ENCODE measurements at places on chromosomes 5 and 9.

DNA sequence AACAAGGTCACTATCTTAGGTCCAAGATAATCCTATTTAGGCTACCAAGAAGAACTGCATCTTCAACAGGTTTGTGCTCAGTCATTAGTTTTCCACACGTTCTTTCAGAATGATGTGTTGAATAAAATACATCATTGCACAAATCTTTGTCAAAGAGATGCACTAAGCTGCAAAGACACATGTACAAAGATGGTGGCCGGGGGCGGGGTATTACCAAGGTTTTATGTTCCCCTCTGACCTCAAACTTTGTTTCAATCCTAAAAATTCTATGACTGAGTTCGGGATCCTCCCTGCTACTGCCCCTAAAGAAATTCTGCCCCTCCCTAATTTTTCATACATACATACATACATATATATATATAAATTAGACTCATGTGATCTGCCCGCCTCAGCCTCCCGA is 14.2 kb downstream of the HSPA9 start:
- no peak for DNase-seq

DNA sequence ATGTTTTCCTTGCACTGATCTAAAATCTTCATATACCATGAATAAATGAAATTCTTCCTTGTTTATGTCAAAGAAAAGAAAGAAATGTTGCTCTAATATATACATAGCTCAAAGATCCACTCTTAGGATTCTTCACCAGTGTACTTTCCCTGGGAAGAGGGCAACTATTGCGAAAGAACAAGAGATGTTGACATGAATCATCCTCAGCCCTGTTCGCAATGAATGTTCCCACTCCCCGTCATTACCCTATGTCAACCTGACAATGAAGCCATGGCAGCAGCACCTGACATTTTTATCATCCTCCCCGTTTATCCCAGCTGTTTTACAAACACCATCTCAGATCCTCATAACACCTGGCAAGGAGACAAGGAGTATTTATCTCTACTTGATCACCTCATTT is 409.1 kb upstream of the GRIA1 start:
- DNase-seq, result no peak

GRCh38 chr5:93782978-93783377 is 41.6 kb upstream of the POU5F2 start:
- DNase-seq, result no peak

DNA sequence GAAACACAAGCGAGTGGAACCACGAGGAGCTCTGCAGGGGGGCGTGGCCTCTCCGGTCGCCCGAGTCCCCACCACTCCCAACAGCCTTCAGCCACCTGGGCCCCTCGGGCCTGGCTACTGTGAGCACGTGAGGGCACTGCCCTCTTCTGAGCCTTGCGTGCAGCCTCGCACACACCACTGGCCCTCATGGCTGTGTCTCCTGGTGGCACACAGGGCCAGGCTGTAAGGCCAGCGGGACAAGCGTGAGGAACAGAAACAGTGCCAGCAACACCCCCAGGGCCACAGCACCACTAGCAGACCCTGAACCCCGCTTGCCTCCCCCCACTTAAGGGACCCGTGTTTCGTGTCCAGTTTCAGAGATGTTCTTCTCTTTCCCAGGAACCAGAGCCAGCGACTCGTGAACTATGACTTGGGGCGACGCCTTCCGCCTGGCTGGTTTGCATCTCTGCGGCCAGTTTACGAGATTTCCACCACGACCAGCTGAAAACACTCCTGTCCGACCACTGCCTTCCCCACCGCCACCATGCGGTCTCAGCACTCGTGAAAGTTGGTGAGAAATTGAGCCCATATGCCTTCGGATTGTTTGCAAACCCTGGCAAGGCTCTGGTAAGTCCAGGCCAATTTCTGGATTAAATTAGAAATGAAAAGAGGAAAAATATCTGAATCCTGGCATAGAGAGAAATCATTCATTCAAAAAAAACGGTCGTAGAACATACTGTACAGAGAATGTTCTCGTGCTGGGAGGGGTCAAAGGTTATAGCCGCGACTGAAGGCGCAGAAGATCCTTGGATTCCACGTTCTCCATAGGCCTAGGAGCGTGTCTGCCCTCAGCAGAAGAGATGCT is 135.6 kb downstream of the ZNF354C start:
- no peak for DNase-seq

DNA sequence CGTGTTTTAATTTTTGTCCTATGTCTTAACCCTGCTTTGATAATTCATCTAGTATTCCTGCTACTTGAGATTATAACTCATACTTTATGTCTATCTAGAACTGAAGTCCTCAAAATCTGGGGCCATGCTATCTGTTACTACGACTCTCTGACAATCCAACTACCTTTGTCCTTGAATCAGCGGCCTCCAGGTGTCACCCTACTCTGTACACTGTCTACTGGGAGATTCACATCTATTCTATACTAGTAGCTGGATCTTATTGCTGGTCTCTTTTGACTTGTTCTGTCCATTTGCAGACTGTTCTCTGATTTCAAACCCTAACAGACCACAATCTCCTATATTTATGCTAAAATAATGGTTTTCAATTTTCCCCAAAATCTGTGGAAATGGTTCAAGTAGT is 225.5 kb upstream of the ELAVL2 start:
- DNase-seq, result no peak

GRCh38 chr5:90226433-90227099 is 183.0 kb downstream of the CETN3 start:
- DNase-seq, result no peak

DNA sequence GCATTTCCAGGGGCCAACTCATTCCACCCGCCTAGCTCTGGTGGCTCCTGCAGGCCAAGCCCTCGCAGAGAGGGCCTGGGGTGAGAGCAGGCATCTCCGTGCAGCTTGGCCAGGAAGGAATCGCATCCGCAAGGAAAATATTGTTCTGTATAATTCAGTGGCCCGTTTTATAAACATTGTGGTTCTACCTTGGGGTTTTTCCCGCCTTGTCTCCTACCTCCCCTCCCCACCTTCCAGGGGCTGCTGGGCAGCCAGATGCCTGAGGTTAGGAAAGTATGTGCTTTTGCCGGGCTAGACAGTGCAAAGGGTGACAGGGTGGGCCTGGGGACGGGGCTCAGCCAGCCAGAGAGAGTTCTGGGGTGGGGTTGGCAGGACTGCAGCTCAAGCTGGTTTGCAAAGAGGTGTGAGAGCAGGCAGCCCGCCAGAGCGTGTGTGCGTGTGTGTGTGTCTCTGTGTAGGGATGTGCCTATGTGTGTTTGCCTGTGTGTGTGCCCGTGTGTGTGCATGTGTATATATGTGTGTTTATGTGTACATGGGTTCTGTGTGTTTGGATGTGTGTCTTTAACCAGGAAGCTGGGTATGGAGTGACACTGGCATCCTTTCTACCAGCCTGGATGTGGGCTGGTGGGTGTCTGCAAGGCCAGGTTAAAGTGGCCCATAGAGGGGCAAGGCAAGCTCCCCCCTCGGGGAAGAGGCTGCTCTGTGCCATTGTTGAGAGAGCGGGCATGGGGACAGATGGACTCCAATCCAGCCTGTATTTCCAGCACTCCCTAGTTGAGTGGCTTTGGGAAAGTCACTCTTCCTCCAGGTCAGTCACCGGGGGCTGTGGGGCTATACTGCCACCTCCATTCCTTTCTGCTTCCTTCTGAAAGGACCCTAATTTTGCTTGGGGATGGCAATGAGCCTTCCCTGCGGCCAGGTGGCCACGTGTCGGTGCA is 10.6 kb upstream of the SLC2A6 start:
- no peak for DNase-seq

GRCh38 chr5:170296036-170296934 is 1.3 kb downstream of the LCP2 start:
- DNase-seq, result no peak

- no peak for DNase-seq
Measured at GRCh38 chr5:35098214-35098613, 50.5 kb upstream of the AGXT2 start.

DNA sequence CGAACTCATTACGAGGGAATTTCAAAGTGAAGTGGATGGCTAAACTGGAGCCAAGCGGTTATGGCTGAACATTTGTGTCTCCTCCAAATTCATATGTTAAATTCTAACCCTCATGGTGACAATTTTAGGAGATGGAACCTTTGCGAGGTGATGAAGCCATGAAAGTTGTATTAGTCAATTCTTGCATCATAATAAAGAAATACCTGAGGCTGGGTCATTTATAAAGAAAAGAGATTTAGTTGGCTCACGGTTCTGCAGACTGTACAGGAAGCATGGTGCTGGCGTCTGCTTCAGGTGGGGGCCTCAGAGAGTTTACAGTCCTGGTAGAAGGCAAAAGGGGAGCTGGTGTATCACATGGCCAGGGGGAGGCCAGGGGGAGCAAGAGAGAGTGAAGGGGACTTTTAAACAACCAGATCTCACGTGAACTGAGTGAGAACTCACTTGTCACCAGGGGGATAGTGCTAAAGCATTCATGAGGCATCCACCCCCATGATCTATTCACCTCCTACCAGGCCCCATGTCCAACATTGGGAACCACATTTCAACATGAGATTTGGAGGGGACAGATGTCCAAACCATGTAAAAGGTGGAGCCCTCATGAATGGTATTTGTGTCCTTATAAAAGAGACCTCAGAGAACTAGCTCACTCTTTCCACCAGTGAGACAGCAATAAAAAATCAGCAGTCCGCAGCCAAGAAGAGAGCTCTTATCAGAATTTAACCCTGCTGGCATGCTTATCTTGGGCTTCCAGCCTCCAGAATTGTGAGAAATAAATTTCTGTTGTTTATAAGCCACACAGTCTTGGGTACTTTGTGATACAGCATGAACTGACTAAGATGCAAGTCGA is 143.4 kb downstream of the MTRR start:
- DNase-seq, result no peak

GRCh38 chr9:78292716-78293497 is 4.0 kb upstream of the PSAT1 start:
- DNase-seq, result no peak

Measured in activated naive CD8-positive, alpha-beta T cell treated with anti-CD3 and anti-CD28 coated beads, Interleukin-2, amount 50 U/mL, for 16 hours (primary cell).